ENCODE measurements at places on chromosomes 4 and X.

GRCh38 chr4:115841871-115842270 lies 728.5 kb upstream of the NDST4 start:
- no peak for DNase-seq

GRCh38 chr4:56655627-56656345 lies 25.3 kb downstream of the HOPX start:
- no peak for DNase-seq

- DNase-seq, result no peak
Observed at GRCh38 chr4:25977397-25978170, 63.6 kb downstream of the SMIM20 start.

- DNase-seq, result no peak
Observed at GRCh38 chr4:19579608-19580007, 672.1 kb upstream of the SLIT2 start.

- DNase-seq, result no peak
Observed at GRCh38 chr4:183855323-183856190, 49.5 kb upstream of the STOX2 start.

- DNase-seq, result no peak
Observed at GRCh38 chr4:45944000-45944399, 179.9 kb downstream of the GABRG1 start.

DNA sequence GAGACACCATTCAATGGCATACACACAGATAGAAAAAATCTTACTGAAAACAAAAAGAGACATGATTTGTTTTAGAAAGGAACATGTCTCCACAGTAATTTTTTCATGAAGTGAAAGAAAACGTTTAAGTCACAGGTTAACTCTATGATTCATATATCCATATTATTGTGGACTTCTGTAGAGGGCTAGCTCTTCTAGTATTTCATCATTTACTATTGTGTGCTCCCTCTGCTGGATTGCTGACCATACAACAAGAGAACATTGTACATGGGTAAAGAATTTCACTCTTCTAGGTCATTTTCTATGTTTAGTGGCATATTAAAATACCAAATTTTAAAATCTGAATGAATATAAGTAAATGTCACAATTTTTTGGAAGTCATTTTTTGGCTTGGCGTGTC lies 91.8 kb upstream of the POU3F4 start:
- DNase-seq, result no peak

DNA sequence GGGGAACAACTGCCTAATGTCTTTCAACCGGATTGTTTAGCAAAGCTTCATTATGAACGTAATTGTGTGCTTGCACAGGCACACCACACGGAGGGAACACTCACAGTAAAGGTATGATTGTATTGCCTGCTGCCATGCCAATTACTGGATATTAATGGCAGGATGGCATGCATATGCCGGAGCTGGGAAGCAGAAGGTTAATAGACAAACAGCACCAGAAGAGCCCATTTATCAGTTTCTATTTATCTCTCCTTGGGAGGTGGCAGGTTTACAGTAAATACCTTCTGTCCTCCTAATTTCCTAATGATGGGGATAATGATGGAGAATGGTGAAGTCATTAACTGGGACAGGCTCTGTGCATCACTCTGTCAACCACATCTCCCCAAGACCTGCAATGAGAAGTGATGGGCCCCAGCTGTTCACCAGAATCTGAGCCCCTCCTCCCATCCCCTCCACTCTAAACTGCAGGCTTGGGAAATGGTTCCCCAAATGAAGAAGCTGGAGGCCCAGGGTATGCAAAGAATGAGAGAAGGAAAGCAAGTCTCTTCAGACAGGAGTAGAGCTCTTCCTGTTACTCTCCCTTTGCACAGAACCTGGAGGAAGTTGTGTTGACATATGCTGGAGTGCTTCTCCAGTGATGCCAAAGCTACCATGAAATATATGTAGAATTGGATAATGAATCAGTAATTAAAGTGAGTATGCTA lies 160.8 kb downstream of the NAA11 start:
- no peak for DNase-seq

- no peak for DNase-seq
Observed at GRCh38 chr4:98305576-98305975, 44.4 kb downstream of the RAP1GDS1 start.

DNA sequence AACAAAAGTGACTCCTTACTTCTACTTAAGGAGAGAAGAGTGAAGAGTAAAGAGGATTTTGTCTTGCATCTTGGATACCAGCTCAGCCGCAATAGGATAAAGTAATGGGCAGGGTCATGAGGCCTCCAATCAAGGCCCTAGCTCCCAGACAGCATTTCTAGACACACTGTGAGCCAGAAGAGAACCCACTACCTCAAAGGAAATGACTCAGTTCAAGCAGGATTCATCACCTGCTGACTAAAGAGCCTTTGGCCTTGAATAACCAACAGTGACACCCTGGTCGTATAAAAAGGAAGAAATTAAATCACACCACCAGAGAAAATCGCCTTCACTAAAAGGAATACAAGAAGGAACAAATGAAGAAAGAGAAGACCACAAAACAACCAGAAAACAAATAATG lies 416.1 kb downstream of the PCDH18 start:
- no peak for DNase-seq

DNA sequence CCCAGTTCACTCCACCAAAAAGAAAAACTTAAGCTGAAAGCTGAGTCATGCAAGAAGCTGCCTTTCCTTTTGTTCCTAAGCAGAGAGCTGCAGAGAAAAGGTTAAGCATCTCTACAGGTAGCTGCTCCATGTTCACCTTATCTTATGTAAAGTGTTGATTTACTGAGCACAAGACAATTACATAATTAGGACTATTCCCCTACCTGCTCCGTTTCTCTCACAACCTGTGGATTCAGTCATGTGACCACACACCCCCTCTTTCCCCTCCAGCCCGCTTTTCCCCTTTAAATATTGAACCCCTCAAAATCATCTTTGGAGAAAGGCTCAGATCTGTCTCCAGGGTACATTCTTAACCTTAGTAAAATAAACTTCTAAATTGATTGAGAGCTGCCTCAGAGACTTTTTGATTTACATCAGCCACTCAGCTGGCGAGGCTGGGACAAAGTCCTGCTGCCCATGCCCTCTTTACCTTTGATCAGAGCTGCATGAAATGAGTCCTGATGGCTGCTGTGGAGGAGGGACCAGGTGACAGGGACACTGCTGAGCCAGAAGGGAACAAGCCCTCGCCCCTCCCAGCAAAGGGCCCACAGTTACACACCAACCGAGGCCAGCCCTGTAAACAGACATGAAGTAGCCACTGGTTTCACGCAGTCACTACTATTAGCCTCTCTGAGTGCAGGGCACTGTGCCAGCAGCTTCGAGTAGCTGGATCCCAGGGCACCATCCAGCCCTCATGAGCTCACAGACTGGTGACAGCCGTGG lies 53.9 kb upstream of the C4orf50 start:
- no peak for DNase-seq

DNA sequence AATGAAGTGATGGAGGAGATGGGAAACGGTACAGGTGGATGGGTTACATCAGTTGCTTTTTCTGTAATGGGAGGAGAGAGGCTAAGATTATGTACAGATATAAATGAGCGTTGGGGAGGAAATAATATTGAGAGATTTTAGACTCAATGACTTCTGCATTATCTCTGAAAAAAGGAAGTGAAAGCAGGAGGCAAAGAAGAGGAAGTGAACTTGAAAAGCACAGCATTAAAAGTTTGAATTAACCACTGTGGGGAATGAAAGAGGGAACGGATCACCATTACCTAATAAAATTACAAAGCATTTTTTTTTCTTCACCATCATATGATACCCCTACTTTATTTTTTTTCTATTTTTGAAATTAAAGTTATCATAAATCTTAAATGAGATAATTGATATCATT lies 1025.5 kb downstream of the RPA4 start:
- no peak for DNase-seq

DNA sequence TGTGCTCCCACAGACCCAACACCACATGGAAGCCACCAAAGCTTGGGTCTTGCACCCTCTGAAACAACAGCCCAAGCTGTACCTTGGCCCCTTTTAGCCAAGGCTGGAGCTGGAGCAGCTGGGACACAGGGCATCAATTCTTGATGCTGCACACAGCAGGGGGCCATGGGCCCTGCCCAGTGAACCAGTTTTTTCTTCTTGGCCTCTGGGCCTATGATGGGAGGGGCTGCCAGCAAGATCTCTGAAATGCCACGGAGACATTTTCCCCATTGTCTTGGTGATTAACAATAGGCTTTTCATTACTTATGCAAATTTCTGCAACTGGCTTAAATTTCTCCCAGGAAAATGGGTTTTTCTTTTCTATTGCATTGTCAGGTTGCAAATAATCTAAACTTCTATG lies 49.0 kb downstream of the SPANXA2 start:
- no peak for DNase-seq

- no peak for DNase-seq
Observed at GRCh38 chrX:71515038-71515396, 17.9 kb upstream of the OGT start.

- no peak for DNase-seq
Observed at GRCh38 chrX:69156638-69157037, 8.6 kb downstream of the PJA1 start.

DNA sequence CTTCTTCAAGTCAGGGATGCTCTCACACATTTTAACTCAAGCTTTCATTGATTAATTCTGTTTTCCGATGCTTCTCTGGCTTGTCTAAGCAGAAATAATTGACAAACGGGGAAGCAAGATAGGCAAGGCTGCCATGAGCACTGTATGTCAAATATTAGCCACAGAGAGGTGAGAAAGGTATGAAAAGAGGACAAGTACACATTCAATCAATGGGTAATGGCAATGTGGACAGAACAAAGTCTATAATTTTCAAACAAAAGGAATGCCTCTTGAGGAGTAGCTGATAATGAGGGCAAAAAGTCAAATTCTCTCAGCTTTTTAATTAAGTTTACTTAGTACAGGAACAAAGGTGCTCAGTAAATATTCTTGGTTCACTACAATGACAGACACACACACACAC lies 19.6 kb downstream of the COX7B2 start:
- DNase-seq, result no peak

- DNase-seq, result no peak
Observed at GRCh38 chr4:3688018-3688998, 77.9 kb upstream of the ADRA2C start.

DNA sequence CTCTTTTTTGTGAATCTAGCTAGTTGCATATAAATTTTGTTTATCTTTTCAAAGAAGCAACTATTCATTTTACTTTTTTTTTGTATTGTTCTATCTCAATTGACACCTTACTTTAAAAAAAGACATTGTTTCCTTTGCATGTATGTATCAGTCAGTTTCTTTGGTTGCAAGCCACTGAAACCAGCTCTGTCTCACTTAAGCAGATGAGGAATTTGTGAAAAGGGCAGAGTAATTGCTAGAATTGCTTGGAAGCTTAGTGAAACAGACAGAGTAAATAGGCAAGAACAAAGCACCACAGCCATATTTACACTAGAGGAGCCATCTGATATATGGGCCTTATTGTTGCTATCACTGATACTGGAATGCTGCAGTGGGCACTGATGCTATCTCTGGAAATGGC lies 231.4 kb upstream of the KLF8 start:
- DNase-seq, result no peak

GRCh38 chr4:183602557-183603027 lies 56.4 kb downstream of the RWDD4 start:
- DNase-seq, result no peak

DNA sequence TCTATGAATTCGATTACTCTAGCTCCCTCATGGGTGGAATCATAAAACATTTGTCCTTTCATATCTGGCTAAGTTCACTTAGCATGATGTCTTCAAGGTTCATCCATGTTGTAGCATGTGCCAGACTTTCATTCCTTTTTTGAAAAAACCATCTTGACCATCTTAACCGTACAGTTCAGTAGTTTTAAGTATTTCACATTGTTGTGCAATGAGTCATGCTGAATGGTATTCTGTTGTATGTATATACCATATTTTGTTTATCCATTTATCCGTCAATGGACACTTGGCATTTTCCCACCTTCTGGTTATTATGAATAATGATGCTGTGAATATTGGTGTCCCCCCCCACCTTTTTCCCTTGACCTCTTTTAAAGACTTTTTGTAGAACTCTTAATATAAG lies 72.4 kb upstream of the TLR2 start:
- no peak for DNase-seq

- DNase-seq, result no peak
Observed at GRCh38 chr4:157700898-157701694, 471.7 kb downstream of the GASK1B start.

- DNase-seq, result no peak
Observed at GRCh38 chr4:146190456-146190855, 14.9 kb downstream of the LSM6 start.
